ENCODE measurements at places on chromosomes 2 and 18.

DNA sequence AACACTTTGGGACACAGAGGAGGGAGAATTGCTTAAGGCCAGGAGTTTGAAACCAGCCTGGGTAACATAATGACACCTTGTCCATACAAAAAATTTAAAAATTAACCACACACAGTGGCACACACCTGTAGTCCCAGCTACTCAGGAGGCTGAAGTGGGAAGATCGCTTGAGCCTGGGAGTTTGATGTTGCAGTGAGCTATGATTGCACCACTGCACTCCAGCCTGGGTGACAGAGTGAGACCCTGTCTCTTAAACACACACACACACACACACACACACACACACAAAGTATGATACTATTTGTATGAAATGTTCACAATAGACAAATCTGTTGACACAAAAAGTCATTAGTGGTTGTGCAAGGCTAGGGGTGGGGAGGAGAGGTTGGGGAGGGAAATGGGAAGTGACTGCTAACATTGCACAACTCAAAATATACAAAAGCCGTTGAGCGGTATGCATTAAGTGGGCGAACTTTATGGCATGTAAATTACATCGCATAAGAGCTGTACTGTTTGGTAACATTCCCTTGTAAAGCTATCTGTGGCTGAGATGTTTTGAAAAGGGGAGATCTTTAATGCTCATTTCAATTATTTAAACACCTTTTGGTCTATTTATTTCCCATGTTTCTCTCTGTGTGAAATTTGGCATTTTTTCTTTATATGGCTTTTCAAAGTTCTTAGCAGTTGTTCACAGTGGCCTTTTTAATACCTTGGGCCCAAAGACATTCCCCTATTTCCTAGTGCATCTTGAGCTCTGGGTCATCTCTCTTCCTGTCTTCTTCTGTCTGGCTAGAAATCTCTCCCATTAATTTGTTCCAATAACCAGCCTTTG is 58.9 kb upstream of the ZNF516 start:
- no peak for DNase-seq

DNA sequence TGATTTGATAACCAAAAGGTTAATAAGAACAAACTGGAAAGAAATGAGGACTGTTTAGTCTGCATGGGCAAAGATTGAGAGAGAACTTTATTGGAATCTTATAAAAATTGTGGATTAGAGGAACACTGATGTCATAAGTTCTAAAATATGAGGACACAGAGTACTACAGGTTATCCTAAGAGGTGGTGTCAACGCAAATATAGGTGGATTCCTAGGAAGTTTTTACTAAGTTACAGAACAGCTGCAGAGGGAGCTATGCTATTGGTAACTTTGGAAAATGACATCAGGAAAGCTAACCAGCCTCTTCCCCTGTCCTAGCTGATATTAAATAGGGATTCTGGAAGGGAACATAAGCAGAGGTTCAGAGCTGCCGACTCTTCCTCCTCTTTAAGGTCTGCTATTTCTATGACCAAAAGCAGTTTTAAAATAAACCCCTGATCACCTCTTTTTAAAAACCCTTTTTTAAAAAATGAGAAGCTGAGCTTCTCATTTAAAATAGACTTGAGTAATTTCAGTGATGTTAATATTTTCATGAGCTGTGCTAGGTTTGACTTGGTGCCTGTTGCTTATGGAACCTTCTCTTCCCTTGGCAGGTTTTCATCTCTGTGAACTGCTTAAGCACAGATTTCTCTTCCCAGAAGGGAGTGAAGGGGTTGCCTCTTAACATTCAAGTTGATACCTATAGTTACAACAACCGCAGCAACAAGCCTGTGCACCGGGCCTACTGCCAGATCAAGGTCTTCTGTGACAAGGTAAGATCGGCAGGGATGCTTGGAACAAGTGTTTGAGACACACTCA is 34.2 kb downstream of the GRHL1 start:
- DNase-seq, result no peak

- no peak for DNase-seq
These were observed 250.4 kb upstream of the TANK start for GRCh38 chr2:160909781-160910242.

GRCh38 chr2:224151680-224152310 is 112.7 kb upstream of the SERPINE2 start:
- no peak for DNase-seq

GRCh38 chr2:209578394-209579001 is 154.7 kb downstream of the MAP2 start:
- DNase-seq, result no peak

GRCh38 chr2:201108341-201108740 is 7.6 kb upstream of the CFLAR start:
- no peak for DNase-seq

Measured in endodermal cell (in vitro differentiated cells).